ENCODE measurements at places on chromosomes 12 and 14. TPM values are rescaled to one million over a fixed set of nuclear protein-coding genes. Genes with fewer than 3 reads are reported as not detected.

DNA sequence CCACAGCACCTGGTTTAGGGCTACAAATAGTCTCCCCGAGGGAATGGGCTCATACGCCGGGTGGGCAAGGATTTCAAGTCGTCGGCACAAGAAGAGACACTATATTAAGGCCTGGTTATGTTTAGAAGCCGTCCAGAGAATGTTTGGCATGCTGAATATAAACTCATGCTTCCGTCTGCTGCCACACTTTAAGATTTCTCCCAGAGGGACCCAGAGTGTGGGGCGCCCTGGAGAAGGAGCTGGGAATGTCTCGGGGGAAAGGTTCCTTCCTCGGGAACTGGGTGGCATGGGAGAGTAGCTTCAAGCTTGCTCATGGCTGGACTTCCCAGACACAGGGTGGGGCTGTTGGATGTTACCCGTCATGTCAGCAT, 295.7 kb downstream of the CACNA1C start:
- no peak for DNase-seq

Gene ACSS3
- not detected for total RNA-seq

Gene LRRK2
- total RNA-seq = 59.9 TPM

DNA sequence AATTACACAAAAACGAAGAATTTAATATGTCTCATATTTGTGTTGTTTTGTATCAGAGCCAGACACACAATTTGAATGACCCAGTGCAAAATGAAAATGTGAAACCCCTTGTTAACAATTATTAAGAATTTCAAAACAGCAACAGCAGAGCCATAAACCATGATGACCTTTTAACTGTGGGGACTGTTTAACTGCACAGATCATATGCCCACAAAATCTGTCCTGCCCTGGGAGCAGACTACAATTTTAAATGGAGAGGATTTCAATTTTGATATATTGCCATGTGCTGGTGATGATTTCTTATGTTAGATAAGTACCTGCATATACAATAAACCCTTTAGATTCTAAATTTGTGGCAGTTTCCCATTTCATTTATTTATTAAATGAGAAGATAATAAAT, 455.5 kb upstream of the MGAT4C start:
- no peak for DNase-seq

Gene TAS2R20
- 1.7 TPM for total RNA-seq

DNA sequence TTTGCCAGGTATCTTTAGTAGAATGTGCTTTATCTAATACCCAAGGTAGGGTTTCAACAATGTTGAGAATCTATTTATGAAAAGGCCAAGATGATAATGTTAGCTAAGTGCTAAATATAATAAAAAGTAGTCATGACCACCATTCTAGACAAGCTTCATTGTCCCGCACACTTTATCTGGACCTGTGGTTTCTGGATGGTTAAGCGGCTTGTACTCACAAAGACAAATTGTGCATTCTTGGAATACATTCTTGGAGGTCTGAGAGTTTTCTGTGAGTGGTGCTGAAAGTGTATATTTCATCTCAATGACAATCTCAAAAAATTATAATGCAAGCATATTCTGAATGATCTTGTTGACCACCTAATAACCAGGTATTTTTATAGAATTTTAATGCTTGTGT, 646.9 kb downstream of the DIO2 start:
- no peak for DNase-seq

- no peak for DNase-seq
Observed at GRCh38 chr12:66137937-66138336, 7.4 kb upstream of the LLPH start.

GRCh38 chr12:79920421-79921238, 14.3 kb downstream of the PPP1R12A start:
- no peak for DNase-seq

Gene CD163L1
- 0.88 TPM for total RNA-seq

Gene LMBR1L
- 64.2 TPM for total RNA-seq

DNA sequence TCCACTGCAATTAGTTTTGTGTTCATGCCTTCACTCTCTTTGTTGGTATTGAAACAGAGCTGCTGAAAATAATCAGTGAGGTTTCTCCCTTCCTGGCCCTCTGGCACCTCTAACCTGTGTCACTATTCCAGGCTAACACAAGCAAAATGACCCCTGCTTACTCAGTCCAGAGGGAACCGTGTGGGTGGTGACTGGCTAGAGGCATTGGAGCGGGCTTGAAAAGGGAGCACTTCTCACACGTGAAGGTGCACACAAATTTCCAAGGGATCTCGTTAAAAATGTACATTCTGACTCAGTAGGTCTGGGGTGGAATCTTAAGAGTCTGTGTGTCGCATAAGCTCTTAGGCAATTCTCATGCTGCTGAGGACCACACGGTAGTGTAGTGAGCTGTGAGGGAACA, 1.3 kb upstream of the SLC24A4 start:
- no peak for DNase-seq

Gene ARHGAP9
- total RNA-seq = 98.8 TPM

- no peak for DNase-seq
Observed at GRCh38 chr12:90842477-90842876, 112.5 kb downstream of the CCER1 start.

- DNase-seq = no peak
Observed at GRCh38 chr14:102605029-102605428, 12.6 kb downstream of the RCOR1 start.

Gene CLEC14A
- not detected for total RNA-seq

GRCh38 chr12:2973566-2973965, 14.4 kb downstream of the TEAD4 start:
- DNase-seq = no peak

- no peak for DNase-seq
Observed at GRCh38 chr12:43842259-43842658, 6.4 kb downstream of the TMEM117 start.

Gene MYF6
- total RNA-seq = not detected

- DNase-seq = no peak
Observed at GRCh38 chr12:93279565-93280412, 97.9 kb upstream of the NUDT4 start.

DNA sequence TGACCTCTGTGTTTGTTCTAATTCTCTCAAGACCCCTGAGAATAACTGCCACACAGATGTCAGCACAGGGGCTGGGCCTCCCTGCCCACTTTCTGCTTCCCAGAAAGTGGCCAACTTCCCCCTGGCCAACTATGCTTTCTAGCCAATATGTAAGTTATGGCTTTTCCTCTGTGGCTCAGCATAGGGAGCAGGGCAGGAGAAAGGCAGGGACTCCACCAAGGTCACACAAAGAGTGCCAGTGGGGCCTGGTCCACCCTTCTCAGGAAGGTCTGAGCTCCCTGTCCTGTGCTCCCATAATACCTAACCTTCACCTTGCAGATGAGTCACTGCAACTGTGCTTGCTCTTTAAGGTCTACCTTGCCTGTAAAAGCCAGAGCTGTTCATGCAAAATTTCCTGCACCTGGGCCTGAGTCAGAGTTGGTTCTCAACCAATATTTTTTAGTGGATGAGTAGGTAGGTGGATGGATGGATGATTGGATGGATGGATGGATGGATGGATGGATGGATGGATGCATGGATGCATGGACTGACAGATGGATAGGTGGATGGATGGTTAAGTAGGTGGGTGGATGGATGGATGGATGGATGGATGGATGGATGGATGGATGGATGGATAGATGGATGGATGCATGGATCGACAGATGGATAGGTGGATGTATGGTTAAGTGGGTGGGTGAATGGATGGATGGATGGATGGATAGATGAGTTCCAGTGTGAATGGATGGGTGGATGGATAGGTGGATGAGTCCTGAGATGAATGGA, 64.2 kb downstream of the DIO3 start:
- DNase-seq = no peak

Gene SIRT4
- 1.7 TPM for total RNA-seq

Measured in activated B cell treated with CpG ODN at 0.5 μM for 24 hours (primary cell).